ENCODE measurements at places on chromosomes 6 and 20.

GRCh38 chr6:145531822-145532221 lies 203.5 kb downstream of the EPM2A start:
- DNase-seq, result no peak

- DNase-seq, result no peak
Observed at GRCh38 chr6:39816747-39817146, 24.6 kb downstream of the DAAM2 start.

DNA sequence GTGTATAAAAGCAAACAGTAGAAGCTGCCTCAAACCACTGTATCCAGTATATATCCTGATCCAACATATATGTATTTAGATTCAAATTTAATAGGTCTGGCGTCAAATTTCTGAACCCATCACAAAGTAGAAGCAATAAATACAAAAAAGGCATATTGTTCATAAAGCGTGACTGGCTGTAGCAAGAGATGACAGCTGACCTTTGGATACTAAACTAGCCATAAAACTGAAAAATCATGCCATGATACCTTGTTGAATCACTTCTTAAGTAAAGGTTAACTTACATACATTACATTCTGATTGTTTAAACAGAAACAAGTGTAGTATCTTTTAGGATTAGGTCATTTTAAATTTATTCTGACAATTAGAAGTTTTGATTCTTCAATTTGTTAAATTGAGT lies 372.0 kb upstream of the FLRT3 start:
- DNase-seq, result no peak

- no peak for DNase-seq
Observed at GRCh38 chr6:15507746-15508145, 155.1 kb downstream of the DTNBP1 start.

DNA sequence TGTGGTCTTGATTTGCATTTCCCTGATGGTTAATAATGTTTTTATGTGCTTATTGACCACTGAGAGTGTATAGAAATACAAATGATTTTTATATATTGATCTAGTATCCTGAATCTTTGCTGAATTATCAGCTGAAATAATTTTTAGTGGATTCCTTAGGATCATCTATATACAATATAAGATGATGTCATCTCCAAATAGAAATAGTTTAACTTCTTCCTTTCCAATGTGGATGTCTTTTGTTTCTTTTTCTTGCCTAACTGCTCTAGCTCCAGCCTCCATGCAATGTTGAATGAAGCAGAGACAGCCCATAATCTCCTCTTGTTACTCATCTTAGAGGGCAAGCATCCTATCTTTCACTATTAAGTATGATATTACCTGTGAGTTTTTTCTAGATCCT lies 226.4 kb downstream of the GMDS start:
- DNase-seq, result no peak

DNA sequence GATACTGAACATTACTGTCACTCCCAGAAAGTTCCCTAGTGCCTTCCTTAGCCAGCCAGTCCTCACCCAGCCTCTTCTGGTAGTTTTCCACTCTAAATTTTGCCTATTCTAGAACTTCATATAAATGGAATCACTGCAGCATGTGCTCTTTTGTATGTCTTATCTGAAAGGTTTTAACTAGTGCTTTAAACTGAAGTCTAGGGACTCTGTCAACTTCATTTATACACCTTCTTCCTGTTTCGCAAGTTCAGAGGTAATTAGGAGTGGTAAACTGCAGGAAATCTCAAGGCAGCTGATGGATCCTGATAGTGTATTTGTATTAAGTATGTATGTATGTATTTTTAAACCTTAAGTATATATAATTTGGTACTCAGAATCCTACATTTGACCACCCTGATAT lies 94.3 kb downstream of the TCP11 start:
- no peak for DNase-seq

- no peak for DNase-seq
Observed at GRCh38 chr6:79038061-79038460, 40.0 kb downstream of the PHIP start.

GRCh38 chr6:40854592-40854991 lies 184.4 kb downstream of the UNC5CL start:
- no peak for DNase-seq

DNA sequence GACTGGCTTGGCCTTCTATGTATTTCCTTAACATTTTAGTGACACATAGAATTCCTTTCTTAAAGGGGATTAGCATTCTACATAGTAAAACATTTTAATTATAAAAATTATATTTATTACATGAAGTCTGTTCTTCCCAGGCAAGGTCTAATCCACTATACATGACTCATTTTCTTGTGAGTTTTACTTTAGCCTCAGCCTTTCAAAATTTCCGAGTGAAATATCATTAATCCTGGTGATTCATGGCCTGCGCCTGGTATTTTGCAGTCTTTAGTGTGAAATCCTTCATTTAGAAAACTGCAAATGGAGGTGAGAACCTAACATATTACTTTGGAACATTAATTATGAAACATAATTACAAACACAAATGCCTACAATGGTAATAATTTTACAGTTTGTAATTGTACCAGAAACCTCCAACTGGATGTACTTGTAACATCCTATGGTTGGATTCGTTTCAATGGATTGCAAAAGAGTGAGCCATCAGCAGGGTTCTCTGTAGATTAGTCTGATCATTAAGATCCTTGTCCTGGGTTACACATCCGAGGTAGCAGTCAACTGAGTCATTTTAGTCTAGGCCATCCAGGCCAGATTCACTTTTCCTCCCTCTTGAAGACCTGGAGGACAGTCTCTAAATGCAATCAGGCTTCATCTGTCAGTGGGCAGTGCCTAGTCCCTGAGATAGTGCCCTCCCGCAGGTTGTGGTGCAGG lies 272.0 kb downstream of the PACRG start:
- DNase-seq, result peak; percentile 90

DNA sequence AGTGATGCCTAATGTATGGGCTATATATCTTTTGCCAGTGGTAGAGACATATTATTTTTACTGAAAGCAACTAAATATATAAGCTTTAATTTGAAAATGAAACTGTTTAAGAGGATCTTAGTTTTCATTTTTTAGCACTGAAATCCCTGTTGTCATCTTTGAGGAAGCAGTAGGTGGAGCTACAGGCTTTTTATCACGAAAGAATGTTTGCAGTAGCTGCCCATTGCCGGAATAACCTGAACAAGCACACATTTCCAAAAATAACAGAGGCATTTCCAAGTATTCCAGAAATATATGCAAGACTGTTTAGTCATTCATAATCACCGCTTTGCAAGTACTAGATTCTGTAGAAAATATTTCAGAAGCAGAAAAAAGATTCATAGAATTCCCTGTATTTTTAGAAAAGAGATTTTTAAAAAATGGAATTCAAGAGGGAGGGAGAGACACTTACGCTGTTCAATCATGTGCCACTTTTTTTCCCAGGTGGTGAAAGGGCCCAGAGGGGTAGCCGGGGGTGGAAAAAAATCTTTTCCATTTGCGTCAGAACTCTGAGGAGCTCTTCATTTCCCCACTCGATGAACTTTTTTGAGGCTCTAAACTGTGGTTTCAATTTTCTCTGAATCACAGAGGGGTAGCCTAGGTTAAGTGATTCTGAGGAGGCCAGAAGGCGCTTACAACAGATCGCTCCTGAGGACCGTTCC lies 142.5 kb upstream of the FERMT1 start:
- DNase-seq, result peak; percentile 43

DNA sequence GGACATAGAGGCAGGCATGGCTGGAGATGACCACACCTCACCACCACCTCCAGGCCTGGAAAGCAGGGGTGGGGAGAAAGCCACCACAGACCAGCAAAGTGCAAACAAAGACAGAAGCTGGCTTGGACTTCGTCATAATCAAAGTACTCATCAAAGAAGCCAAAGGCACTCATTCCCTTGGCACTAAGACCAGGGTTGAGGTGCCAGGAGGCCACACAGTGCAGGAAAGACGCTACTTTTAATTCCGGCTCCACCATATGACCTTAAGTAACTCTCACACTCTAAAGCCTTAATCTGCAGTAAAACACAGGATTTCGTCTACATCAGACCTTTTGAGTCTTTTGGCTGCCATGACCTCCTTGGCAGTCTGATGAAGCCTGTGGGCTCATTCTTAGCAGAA lies 123.1 kb downstream of the HIVEP2 start:
- DNase-seq, result no peak

- no peak for DNase-seq
Observed at GRCh38 chr6:132746048-132746447, 11.7 kb downstream of the VNN2 start.

- DNase-seq, result peak; percentile 72
Observed at GRCh38 chr6:155419161-155419560, 36.5 kb downstream of the NOX3 start.

GRCh38 chr6:121571455-121571854 lies 136.0 kb downstream of the GJA1 start:
- no peak for DNase-seq

DNA sequence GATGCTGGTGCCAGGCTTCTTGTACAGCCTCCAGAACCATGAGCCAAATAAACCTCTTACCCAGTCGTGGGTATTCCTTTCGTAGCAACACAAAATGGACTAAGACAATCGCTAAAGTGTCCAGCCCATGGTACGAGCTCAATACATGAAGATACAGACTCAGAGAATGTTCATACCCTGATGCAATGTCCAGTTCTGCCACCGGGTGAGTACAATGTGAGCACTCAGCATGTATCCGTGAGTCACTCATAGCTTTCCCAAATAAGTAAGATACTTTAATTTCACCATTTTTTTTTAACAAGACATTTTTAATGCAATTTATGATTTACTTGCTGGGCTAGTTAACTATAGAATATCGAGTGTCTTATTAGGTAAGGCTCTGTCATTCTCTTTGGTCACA lies 26.7 kb upstream of the PDE10A start:
- no peak for DNase-seq

DNA sequence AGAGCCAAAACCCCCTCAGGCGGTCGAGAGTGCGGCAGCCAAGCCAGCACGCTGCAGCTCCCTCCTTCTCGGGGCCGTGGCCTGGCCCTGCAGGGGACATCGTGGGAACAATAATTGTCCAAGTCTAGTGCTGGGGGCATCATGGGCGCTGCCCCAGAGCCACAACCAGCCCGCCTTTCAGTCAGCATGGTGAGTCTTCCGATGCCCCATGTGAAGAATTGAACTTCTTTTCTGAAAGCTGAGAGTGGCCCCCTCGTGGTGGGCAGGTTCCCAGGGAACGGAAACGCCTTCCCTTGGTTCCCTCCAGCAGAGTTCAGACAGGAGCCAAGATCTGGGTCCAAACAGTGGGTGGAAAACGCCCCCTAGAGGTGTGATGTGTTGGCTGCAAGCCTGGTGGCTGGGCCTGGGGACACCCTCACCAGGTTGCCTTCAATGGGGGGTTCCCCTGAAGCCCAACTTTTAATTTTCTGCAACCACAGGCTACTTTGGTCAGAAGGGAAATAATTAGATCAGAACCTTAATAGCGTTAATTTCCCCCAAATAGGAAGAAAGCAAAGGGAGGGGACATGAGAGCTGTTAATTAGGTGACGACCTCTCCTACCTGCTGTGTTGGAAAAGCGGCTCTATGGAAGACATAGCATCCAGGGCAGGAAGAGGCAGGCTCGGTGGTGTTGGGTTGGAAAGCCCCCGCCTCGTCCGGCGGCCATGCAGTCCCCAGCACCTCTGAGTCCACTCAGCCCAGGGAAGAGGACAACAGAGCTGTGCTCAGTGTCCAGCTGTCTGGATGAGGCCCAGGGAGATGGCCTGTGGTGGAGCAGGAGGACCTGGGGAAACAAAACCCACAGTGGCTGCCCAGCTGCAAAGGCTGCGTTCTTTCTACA lies 4.7 kb upstream of the MRGBP start:
- DNase-seq, result peak; percentile 88

DNA sequence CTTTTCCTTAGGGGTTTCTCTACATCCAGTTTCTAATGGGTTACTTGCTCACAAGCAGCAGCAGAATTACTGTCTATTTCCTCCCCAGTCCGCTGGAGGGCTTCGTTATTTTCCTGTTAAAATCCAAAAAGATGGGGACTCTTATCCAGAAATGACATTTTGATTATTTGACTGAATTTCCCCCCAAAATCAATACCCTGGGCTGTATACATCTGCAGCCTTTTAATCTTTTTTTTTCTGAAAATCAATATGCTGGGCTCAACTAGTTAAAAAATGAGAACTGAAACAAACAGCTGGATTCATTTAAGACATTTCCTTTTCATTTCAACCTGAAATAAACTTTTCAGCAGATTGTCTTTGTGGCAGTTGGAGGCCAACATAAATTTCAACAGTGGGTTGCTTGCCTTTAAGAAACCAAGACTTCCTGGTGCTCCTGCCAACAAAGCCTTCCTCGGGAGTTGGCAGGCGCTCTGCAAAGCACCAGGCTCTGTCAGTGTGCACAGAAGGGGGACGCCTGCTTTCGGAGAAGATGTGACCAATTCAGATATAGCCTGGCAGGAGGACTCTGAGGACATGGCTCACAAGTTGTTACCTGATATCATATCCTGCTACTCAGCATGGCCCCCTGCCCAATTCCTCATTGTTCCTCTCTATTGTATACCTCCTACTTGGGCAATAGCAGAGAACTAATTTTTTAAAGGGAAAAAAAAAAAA lies 204.7 kb upstream of the ARG1 start:
- DNase-seq, result peak; percentile 47

- no peak for DNase-seq
Observed at GRCh38 chr6:130298258-130298657, 67.6 kb upstream of the TMEM200A start.

GRCh38 chr6:38555606-38556005 lies 84.1 kb downstream of the BTBD9 start:
- DNase-seq, result no peak

DNA sequence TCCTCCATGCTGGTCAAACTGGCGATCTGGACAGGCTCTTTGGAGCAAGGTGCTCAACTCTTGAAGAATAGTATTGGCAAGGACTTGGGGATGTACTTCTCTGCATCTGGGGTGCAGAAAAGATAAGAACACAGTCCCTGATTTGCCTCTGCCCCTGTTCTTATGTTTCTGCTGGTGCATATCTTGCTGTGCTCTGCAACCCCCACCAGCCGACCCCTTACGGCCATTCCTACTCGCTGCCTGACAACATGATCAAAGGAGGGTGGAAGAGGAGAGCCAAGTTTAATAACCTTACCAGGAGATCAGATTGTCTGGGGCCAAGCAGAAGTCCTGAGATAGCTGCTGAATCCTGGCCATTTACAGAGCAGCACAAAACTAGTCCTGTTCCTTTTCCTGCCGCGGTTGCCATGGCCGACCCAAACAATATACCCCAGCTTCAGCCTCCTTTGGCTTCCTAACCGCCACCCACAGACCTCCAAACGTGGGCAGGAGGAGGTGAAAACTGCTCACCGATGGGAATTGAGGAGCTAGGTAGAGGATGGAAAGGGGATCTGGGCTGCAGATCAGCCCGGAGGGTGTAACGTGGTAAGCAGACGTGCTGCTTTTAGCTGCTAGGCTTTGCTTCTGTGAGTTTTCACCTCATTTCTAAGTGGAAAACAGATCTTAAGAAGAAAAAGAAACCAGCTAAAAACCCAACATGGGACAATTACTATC lies 60.9 kb downstream of the ATXN1 start:
- DNase-seq, result no peak
